Mesenchymal stem cell (in vitro differentiated cells and primary cell): ENCODE measurements at places on chromosomes 1 and 21.
A peak's percentile ranks its signal among the peaks of the same experiment; 100 is the strongest.

- no peak for DNase-seq
Observed at GRCh38 chr1:181173761-181174447, 85.4 kb downstream of the IER5 start.

DNA sequence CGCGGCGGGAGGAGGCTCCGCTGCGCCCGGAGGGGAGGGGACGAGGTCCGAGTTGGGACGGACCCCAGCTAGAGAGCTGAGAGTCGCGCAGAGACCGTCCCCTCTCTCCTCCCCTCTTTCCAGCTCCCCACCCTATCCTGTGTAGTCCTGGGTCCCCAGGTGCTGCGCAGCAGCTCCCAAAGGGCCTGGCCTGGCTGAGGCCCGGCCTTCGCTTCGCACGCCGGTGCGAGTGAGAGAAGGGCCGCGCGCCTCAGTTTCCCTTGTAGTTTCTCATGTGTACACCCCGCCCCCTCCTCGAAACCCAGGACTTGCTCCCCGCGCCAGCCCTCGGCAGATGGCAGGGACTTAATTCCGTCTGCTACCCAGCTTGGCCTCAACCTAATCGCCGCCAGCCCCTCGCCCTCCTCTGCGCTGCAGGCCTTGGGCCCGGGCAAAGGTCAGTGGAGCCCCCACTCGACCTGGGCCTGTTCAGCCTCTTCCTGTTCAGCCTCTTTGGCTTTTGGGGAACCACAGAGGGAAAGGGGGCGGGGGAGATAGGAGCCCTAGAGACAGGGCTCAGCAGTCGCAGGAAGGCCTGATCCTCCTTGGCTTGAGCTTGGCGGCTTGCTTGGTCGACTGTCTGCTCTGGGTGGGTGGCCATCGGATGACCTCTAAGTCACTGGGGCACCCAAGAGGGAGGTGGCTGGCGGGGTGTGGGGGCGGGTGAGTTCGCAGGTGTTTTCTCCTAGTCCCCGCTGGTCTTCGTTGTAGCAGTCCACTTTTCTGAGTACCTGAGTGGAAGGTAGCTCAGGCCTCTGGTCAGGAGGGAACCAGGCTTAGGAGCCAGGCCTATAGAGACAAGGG is 1.0 kb downstream of the ZNF687 start:
- peak; percentile 35 for DNase-seq

- DNase-seq = no peak
Observed at GRCh38 chr1:35642471-35642955, 1.2 kb upstream of the PSMB2 start.

GRCh38 chr1:209266590-209267205 is 316.8 kb upstream of the CAMK1G start:
- DNase-seq = peak; percentile 5

DNA sequence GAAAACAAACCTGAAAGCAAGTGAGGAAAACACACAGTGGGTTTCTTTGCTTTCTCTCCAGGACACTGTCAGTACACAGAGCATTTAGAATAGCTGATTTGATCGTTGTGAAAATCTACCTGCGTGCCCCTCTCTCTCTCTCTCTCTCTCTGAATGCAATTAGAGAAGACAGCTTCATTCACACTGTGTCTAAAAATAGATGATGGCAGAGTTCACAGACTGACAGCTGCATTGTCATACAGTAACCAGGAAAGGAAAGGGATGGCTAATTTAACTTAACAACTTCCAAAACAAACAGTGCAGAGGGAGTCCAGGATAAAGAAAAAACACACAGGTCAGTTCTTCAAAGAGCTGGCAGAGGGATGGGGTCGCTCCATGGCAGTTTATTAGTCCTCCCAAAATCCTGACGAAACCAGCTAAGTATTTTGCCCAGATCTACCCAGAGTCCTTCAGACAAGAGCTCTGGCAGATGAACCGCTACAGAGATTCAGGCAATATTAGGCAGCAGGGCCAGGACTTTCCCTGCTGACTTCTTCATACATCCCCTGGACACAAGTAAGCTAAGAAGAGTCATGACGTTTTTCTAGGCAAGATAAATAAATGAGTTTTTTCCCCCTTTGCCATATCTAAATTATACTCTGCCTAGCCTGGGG is 58.9 kb downstream of the WLS start:
- DNase-seq = peak; percentile 60

GRCh38 chr1:162755306-162755705 is 35.2 kb upstream of the HSD17B7 start:
- no peak for DNase-seq
